ENCODE measurements at places on chromosomes 5 and 9. TPM values are rescaled to one million over a fixed set of nuclear protein-coding genes. Genes with fewer than 3 reads are reported as not detected.

DNA sequence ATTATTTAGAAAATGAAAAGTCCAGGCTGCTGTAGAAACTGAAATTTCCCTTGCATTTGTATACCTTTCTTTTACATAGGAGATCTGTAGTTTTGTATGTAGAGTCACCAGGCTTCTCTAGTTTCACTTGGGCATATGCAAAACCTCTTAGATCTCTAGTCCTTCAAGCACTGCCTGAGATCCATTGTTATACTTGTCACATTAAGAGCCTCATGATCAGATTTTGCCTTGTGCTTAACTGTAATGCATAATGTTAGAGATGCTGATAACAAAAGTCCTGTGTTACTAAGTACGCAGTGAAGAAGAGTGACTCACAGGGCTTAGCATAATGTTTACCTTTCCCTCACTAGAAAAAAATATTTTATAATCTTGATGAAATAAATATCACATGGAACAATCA lies 250.2 kb downstream of the CYLC2 start:
- H3K4me3 ChIP-seq = no peak overlapping the region
- H3K27me3 ChIP-seq = no peaks in the 10 kb centered on the region
- no peaks in the 10 kb centered on the region for H3K36me3 ChIP-seq
- DNase-seq = no peak
- no peak overlapping the region for H3K27ac ChIP-seq

- no peaks in the 10 kb centered on the region for H3K27me3 ChIP-seq
- H3K4me3 ChIP-seq = no peak overlapping the region
- H3K27ac ChIP-seq = no peak overlapping the region
- no peak for DNase-seq
- H3K4me1 ChIP-seq = no peaks in the 10 kb centered on the region
Measured at GRCh38 chr9:85603936-85604335, 137.8 kb downstream of the AGTPBP1 start.

HAVCR2 gene
- 14.5 TPM for total RNA-seq

- no peaks in the 10 kb centered on the region for H3K27me3 ChIP-seq
- peaks cover 13% of the 10 kb centered on the region for H3K36me3 ChIP-seq
- H3K4me3 ChIP-seq = no peak overlapping the region
- DNase-seq = no peak
- H3K27ac ChIP-seq = peak overlapping the region; percentile 69
Measured at GRCh38 chr5:177511181-177511580, 1.6 kb upstream of the DOK3 start.

ZNF454 gene
- total RNA-seq = 4.4 TPM

DNA sequence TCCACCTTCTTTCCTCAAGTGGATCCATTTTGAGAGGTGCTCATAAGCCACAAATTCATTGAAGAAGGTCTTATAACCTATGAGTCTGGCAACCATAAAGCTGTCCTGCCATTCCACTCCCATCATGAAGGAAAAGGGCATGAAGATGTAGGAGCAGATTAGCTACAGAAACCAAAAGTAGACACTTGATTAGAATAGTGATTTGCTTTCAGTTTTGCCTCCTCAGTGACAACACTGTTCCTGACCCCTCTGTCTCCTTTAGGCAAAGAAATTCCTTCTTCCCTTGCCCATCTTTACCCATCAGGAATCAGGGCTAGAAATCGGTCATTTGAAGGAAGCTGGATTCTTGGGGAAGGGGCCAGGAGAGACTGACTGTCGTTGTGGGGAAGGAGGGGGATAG lies 55.2 kb downstream of the SLC28A3 start:
- H3K4me3 ChIP-seq = no peak overlapping the region
- H3K36me3 ChIP-seq = no peaks in the 10 kb centered on the region
- H3K4me1 ChIP-seq = no peaks in the 10 kb centered on the region
- no peak for DNase-seq
- no peaks in the 10 kb centered on the region for H3K27me3 ChIP-seq

GRCh38 chr5:73322437-73323076 lies 126.0 kb downstream of the FOXD1 start:
- DNase-seq = no peak
- no peaks in the 10 kb centered on the region for H3K4me1 ChIP-seq
- no peak overlapping the region for H3K4me3 ChIP-seq
- H3K27me3 ChIP-seq = no peaks in the 10 kb centered on the region
- no peaks in the 10 kb centered on the region for H3K36me3 ChIP-seq

DNA sequence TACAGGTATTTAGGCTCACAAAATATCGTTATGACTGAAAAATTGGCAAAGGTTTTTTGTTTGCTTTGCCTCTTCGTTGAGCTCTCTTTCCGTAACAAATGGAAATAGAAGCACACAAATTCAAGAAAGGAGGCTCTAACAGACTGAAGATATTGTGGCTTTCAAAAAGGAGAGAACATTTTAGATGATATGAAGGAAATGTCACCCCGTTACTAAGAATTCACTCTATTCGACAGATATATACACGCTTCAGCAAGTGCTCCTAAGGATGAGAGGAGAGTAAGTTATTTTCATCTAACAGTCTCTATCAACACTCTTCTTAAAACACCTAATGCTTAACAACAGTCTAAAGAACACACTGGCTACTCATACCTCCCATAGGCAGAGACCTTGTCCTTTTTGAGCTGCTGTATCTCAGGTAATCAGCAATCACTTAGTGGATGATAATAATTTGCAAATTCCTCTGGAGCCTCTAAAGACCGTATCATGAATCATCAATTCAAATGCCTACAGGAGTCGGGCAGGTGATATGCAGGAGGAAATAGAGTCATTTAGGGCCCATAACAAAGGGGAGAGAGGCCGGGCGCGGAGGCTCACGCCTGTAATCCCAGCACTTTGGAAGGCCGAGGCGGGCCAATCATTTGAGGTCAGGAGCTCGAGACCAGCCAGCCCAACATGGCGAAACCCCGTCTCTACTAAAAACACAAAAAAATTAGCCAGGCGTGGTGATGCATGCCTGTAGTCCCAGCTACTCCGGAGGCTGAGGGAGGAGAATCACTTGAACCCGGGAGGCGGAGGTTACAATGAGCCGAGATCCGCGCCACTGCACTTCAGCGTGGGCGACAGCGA lies 1.4 kb upstream of the HSDL2 start:
- peaks cover 6% of the 10 kb centered on the region for H3K36me3 ChIP-seq
- H3K27me3 ChIP-seq = no peaks in the 10 kb centered on the region
- H3K4me3 ChIP-seq = peak overlapping the region; percentile 87
- H3K4me1 ChIP-seq = peaks cover 46% of the 10 kb centered on the region

GRCh38 chr5:145479271-145479670 lies 355.9 kb downstream of the PRELID2 start:
- H3K4me1 ChIP-seq = no peaks in the 10 kb centered on the region
- no peak for DNase-seq
- H3K27me3 ChIP-seq = no peaks in the 10 kb centered on the region
- H3K4me3 ChIP-seq = no peak overlapping the region

- no peaks in the 10 kb centered on the region for H3K4me1 ChIP-seq
- no peaks in the 10 kb centered on the region for H3K36me3 ChIP-seq
- no peak overlapping the region for H3K27ac ChIP-seq
- no peak overlapping the region for H3K4me3 ChIP-seq
- no peak for DNase-seq
- H3K27me3 ChIP-seq = no peaks in the 10 kb centered on the region
Measured at GRCh38 chr9:90830977-90831376, 29.4 kb downstream of the SYK start.

DNA sequence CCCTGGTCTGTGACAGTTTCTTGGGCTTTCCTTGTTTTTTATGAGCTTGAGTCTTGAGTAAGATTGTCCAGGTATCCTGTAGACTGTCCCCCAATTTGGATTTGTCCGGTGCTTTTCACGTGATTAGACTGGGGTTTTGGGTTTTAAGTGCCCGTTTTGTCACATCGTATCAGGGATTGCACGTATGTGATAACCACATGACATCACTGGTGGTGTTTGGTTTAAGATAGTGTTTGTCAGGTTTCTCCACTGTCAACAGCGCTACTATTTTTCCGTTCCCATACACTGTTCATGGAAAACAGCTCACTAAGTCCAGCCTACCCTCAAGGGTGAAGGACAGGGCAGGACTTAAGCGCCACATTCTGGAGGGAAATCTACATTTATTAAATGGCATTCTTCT lies 39.7 kb downstream of the LMNB1 start:
- H3K27ac ChIP-seq = no peak overlapping the region
- peaks cover 4% of the 10 kb centered on the region for H3K36me3 ChIP-seq
- DNase-seq = no peak
- no peak overlapping the region for H3K4me3 ChIP-seq

DNA sequence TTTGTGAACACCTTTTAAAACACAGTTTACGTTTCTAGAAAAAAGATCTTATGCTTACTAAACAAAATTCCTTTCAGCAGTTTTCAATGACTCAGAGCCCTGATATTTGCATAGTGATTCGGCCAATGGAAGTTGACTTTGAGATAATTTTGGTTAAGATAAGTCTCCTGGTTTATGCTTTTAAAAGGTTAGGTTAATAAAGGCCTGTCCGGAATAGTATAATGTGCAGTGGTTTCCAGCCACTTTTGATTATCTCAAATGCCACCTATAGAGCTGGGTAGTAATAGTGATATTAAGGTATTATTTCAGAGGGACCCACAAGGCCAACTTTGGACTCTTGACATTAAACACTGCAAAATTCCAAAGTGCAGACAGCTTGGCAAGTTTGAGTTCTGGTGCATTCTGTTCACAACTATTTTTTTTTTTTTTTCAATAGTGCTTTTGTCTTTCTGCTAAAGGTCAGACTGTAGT lies 86.1 kb downstream of the F2RL2 start:
- H3K27me3 ChIP-seq = no peaks in the 10 kb centered on the region
- DNase-seq = no peak
- no peaks in the 10 kb centered on the region for H3K36me3 ChIP-seq
- peak overlapping the region; percentile 75 for H3K27ac ChIP-seq
- H3K4me1 ChIP-seq = no peaks in the 10 kb centered on the region
- H3K4me3 ChIP-seq = no peak overlapping the region

- peak within 1 kb of the TSS; percentile 89 for H3K4me3 ChIP-seq
- no peaks in the 10 kb centered on the region for H3K4me1 ChIP-seq
- peak within 1 kb of the TSS; percentile 87 for H3K27ac ChIP-seq
- DNase-seq = peak; percentile 87
Measured at GRCh38 chr5:77030097-77031071, at the start of gene AGGF1. Gene AGGF1 (plus strand): TSS chr5:77030404. CDS start chr5:77030767, 363 bp downstream.

- H3K4me3 ChIP-seq = peak overlapping the region; percentile 72
- H3K36me3 ChIP-seq = no peaks in the 10 kb centered on the region
- DNase-seq = no peak
Measured at GRCh38 chr5:6633469-6634245, 417 bp downstream of the SRD5A1 start.

- H3K27me3 ChIP-seq = no peaks in the 10 kb centered on the region
- no peak for DNase-seq
- H3K4me3 ChIP-seq = no peak overlapping the region
- peak overlapping the region; percentile 12 for H3K27ac ChIP-seq
- no peaks in the 10 kb centered on the region for H3K36me3 ChIP-seq
Measured at GRCh38 chr5:151153766-151154272, 3.8 kb downstream of the ANXA6 start.

KDM4C gene
- total RNA-seq = 27.8 TPM

DNA sequence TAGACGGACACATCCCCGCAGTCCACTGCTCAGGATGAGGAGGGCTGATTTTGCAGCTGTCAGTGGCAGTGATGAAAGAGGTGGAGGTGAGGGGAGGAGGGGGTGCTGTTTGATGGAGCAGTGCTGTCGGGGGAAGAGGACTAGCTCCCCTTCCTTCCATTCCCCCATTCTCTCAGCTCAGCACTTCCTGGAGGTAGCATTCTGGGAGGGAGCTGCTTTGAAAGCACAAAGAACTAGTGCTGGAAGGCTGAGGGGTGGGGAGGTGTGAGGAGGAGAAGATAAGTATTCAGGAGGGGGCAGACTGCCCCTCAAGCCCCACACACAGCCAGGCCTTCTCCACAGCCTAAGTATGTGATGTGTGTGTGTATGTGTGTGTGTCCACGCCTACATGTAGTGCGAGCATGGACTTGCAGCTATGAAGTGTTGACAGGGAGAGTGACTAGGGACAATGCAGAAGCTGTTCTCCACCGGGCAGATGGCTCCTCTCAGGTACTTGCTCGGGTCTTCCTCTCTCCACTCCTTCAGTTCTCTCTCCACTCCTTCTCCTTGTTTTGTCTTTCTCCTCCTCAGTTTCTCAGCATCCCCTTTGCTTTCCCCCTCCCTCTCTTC lies 65.5 kb upstream of the HSPA9 start:
- DNase-seq = no peak
- no peaks in the 10 kb centered on the region for H3K27me3 ChIP-seq
- no peak overlapping the region for H3K4me3 ChIP-seq
- no peak overlapping the region for H3K27ac ChIP-seq
- H3K36me3 ChIP-seq = no peaks in the 10 kb centered on the region

PRR16 gene
- 2.5 TPM for total RNA-seq

FBLL1 gene
- not detected for total RNA-seq

DNA sequence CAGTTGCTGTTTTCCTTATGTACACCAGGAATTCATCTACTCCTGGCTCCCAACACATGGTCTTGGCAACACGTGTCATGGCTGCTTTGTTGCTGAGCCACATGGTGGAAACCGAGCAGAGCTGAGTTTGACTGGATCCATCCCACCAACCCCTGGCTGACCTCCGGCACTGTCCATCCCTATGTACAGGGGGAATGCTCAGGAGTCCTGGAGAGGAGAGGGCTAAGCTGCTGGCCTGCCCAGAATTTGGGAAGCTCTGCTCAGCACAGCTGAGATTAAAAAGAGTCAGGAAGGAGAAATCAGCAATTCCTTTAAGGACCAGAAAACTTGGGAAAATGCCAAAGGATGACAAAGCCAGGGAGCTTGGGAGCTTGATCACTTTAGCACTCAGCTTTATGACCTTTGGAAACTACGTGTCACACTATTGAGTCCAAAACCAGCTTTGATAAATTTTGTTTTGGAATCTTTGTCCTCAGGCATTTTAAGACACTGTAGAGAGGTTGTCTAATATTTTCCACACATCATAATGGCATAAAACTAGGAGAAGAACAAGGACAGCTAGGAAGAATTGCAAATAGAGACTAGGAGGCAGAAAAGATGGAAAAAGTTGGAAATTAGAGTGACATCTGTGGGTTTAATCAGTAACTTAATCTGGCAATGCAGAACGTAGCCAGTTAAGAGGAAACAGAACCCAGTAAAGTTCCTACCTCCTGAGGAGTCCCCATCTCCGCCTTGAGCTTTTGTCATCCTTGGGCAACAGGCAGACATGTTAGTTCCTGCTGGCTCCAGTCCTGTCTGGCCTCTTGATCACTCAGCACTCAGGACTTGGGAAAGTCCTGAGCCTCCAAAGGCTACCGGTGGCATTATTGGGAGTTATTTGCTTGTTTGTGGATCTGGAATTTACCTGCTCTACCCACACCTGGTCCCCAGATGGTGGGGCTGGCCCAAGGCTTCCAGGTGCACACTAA lies 62.5 kb upstream of the PLPP1 start:
- H3K36me3 ChIP-seq = no peaks in the 10 kb centered on the region
- no peak overlapping the region for H3K4me3 ChIP-seq
- peak overlapping the region; percentile 68 for H3K27ac ChIP-seq
- peak; percentile 34 for DNase-seq

GRCh38 chr5:169970911-169971765 lies 9.2 kb downstream of the INSYN2B start:
- no peak overlapping the region for H3K27ac ChIP-seq
- no peaks in the 10 kb centered on the region for H3K4me1 ChIP-seq
- no peaks in the 10 kb centered on the region for H3K27me3 ChIP-seq
- no peak for DNase-seq
- no peaks in the 10 kb centered on the region for H3K36me3 ChIP-seq

- DNase-seq = no peak
- H3K36me3 ChIP-seq = peaks cover 7% of the 10 kb centered on the region
- H3K27ac ChIP-seq = no peak overlapping the region
Measured at GRCh38 chr5:141948812-141949211, 9.2 kb downstream of the PCDH12 start.

MSX2 gene
- total RNA-seq = 0.60 TPM
